ENCODE measurements at places on chromosomes 1 and 21.

DNA sequence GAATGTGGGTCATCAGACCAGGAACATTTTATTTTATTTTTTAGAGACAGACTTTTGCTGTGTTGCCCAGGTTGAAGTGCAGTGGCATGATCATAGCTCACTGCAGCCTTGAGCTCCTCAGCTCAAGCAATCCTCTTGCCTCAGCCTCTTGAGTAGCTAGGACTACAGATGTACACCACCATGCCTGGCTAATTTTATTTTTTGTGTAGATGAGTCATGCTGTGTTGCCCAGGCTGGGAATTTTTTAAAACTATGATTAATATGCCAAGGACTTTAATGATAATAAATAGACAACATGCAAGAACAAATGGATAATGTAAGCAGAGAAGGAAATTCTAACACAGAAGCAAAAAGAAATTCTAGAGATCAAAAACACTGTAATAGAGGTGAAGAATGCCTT, 142.4 kb downstream of the AK5 start:
- no peak for DNase-seq

GRCh38 chr1:207807690-207808321, 56.0 kb downstream of the CD46 start:
- DNase-seq = no peak

DNA sequence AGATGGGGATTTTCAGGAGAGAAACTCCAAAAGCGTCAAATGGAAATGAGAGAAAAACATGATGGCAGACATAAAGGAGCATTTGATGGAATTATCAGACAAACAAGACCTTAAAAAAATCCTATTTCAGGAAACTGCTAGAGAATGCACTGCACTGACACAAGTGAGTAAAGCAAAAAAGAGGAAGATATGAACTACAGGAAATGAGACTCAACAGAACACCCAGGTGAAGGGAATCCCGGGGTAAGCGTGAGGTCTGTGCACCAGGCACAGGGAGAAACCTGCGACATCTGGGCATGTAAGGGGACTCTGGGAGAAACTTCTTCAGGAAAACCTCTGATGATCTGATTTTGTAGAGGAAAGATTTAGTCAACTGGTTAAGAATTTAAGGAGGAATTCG, 2.8 kb downstream of the TARBP1 start:
- DNase-seq = no peak

DNA sequence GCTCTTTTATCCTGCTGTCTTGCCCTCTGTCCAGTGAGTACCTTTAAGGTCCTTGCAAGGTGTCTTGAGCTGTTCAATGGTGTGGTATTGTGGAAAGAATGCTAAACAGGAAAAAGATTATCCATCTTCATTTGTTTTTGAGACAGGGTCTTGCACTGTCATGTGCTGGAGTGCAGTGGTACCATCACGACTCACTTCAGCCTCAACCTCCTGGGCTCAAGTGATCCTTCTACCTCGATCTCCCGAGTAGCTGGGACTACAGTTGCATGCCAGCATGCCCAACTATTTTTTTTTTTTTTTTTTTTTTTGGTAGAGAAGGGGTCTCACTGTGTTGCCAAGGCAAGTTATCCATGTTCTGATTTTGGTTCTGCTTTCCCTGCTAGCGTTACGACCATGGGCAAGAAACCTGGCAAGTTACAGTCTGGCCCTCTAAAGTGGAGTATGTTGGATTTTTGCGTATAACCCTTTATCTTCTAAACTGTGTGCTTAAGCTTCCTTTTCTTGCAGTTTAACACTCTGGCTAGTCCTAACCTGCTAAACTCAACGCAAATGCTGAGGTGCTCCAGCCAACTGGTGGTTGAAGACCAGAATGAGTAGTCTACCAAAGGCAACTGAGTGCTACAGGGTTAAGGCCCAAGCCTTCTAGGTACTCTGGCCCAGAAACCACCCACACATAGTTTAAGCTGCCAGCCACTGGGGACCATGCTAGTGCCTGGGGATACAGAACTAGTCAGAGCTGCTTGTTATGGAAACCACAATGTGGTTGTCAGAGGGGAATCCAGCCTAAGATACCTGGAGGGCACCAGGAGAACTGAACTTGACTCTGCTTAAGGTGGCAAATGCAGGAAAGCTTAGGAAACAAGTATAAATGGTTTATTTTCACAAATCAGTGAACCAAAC, 7.9 kb downstream of the RPL11 start:
- DNase-seq = no peak

GRCh38 chr1:94679332-94680038, 137.9 kb upstream of the F3 start:
- DNase-seq = no peak

- no peak for DNase-seq
These were observed 33.5 kb upstream of the UTS2 start for GRCh38 chr1:7886405-7886745.

GRCh38 chr21:26118938-26119540, 51.5 kb downstream of the APP start:
- no peak for DNase-seq

- no peak for DNase-seq
These were observed 1.2 kb upstream of the C1orf210 start for GRCh38 chr1:43286533-43286932.

DNA sequence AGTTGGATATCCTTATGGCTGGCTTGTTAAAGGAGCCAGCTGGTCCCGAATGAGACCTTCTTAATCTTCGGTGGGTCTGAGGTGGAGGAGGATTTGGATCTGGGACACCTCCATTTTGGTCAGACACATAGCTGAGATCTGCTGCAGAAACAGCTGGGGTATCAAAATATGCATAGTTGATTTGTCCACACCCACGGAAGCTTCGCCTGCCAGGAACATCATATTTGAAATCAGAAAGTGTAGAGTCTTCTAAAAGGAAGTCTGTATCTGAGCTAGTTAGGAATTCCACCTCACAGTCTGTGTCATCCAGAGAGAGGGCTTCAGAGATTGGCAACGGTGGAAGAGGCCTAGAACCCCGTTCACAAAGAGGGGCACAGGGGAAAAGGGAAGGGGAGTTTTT, 12.3 kb downstream of the ERRFI1 start:
- DNase-seq = no peak

DNA sequence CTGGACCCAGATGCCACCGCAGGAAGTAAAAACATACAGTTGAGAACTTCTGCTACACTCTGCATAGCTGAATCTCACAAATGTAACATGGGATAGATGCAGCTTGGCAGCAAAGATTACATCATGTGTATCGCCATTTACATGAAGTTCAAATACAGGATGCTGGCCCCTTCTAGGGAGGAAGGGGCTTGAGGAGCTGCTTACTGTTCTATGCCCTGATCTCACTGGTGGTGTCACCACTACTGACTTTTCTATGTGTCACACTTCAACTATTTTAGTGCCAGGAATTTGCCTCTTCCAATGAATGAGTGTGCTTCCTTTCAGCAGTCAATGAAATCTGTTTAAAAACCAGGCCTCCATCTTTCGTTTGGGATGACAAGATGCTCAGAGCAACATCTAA, 31.1 kb downstream of the MRAP start:
- DNase-seq = no peak

DNA sequence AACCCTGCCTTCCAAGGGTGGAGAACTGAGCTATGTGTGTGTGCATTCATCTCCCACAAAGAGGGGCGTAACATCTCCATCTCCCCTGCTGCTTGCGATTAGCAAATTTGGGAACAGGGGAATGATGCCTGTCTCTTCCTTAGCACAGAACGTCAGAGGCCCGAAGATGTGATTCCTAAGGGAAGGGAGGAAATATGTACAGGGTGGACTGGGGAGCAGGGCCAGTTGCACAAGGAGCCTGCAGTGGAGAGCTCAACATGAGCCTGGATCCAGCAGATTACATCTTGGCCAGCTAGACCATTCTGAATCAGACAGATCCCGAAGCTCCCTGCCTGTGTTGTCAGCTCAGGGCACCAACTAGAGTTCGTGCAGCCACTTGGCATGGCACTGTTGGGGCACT, 118.1 kb downstream of the NGF start:
- DNase-seq = no peak

- no peak for DNase-seq
These were observed 163.8 kb upstream of the ESRRG start for GRCh38 chr1:216887032-216887431.

GRCh38 chr1:39995973-39996393, 41.0 kb downstream of the MFSD2A start:
- DNase-seq = no peak

GRCh38 chr1:94411237-94411636, 7.0 kb upstream of the ABCD3 start:
- no peak for DNase-seq

- no peak for DNase-seq
These were observed 6.0 kb upstream of the KNCN start for GRCh38 chr1:46557403-46557802.

GRCh38 chr21:31912501-31912900, 39.7 kb downstream of the HUNK start:
- DNase-seq = no peak

DNA sequence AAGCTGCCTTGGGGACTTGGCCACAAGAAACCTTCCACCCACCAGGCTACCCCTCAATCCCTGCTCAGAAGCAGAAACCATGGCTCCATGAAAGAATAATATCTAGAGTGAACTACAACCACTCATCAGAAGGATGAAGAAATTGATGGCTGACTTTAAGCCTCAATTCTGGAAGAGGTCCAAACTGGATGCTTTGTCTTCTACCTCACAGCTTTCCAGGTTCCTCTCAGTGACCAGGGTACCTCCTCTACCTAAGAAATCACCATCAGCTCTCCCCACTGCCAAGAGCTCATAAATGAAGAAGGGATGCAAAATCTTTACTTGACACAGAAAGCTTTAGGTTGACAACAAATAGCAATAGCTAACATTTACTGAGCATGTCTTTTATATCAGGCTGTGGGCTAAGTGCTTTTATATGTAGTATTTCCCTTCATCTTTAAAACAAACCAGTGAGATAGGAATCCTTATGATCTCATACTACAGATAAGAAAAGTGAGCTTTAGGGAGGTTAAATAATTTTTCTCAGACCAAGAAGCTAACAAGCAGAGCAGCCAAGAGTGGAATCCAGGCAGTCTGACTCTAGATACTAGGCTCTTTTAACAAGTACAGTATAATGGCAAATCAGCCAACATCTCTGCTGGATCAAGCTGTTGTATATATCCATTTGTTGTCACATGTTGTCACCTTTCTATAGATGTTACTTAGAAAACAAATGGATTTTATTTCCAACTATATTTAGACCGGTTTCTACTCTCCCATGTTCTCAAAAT, 243.0 kb upstream of the SGIP1 start:
- no peak for DNase-seq

DNA sequence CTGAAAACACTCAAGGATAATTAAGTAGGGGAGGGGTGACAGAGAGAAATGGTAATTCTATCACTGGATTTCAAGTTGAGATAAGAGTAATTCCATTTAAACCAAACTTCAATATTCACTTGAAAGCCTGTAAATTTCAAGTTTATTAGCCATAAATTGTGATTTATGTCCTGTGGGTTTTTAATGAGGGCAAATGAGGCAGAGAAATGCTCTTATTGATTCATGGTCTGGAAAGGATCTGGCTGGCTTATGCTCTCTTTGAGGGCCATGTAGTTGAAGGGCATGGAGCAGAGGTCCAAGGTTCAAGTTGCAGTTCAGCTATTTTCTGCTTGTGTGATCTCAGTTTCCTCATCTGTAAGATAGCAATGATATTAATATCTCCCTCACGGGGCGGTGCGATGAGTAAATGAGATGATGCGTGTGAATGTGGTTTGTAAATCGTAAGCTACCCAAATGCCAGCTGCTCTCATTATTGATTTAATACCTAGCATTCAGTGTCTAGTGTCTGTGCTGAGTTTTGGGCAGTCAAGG, 12.3 kb downstream of the OLFML3 start:
- DNase-seq = no peak

DNA sequence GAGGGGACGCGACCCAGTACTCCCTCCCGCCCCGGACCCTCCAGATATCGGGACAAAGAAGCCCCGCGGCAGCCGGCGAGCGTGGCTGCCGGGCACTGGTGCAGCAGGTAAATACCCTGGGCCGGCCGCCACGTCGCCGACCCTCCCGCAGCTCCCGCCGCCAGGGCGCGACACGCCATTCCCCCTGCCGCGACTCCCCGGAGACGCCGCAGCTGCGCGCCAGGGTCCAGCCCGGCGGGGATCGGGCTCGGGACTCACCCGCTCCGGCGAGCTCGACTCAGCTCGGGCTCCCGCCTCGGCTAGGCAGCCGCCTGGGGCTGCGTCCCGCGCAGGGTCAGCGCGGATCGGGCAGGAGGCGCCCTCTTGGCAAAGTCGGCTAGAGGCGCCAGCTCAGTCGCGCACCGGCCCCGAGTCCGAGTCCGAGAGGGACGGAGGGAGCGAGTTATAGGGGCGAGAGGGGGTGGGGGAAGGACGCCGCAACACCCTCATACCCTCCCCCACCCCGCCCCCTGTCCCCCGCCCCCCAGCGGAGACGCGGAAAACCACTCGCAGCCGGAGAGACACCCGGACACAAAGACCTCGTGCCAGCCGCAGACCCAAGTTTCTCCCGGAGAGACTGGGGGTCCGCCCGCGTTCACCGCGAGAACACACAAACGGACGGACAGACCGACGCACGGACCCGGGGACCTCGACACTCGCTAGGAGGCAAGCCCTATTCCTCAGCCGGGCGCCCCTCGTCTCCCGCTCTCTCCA, 985 bp downstream of the SYT6 start:
- DNase-seq = no peak

DNA sequence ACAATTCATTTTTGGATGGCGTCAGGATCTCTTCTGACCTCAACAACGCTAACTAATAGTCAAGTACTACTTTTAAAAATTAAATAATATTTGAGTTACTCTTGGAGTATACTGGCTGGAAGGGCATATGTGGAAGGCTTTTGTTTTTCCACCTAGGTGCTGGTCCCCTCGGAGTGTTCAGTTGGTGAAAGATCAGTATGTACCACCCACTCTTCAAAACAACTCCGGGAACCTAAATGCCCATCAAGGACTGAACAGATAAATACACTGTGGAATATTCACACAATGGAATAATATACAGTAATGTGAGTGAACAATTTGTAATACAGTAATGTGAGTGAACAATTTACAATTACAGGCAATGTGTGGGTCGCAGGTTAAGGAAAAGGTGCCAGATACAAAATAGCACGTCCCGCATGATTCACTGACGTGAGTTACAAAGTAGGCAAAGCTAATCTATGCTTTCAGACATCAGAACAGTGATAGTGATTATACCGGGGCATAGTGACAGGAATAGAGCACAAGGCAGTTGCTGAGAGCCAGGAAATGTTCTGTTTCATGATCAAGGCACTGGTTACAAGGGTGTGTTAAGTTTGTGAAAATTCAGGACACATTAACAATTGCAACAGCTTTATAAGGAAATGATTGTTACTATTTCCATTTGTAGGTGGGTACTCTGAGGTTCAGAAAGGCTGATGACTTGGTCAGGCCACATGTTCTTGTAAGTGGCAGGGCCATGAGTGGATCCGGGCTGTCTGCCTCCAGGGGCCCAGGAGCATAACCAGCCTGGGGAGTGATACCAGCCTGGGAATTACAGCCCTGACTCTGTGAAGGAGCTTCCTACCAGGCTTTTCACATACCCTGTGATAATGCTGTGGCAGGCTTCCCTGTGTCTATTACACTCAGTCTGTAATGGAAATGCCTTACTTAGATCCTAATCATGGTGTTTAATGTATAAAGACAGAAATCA, 59.3 kb upstream of the ABCD3 start:
- DNase-seq = no peak
